ENCODE measurements at places on chromosomes 4 and X.
A peak's percentile ranks its signal among the peaks of the same experiment; 100 is the strongest.

- no peak for DNase-seq
Observed at GRCh38 chr4:154044108-154044531, 255.2 kb upstream of the SFRP2 start.

DNA sequence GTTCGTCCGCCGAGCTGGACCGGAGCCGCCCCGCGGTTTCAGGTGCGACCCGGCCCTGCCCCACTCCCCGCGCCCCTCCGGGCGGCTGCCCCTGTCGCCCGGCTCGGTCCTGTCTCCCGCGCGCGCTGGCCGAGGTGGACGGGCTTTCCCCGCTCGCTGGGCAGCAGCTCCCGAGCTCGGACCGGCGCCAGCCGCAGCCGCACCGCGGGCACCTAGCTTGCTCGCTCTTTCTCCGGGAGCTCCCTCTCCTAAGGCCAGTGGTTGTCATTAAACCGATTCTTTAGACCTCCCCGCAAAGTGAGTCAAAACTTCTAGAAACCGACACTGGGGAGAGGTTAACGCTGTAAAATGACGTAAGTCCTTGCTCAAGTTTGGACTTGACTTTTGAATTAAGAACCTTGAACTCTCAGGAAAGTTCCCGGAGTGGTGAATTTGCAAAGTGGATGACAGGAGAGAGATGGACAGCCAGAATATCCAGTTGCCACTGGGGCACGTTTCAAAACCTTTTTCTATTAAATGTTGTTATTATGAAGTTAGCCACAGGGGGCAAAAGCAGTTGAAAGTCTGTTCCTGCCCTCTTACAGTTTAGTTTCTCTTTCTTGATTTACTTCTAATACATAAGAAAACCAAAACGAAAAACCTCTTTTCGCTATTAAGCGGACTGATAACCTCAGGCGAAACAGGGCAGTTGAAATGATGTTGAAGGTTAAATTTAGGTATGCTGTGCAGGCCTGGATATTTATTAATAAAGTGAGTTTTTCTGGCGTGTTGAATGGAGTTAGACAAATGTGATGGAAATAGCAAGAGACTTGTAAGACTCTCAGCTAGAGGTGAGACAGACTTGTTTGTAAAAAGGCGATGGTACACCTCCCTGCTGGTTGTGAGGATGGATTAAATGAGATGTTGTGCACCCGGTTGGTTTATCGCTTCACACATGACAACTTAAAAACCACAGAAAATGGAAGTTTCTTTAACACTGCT, 847 bp downstream of the PI4K2B start:
- DNase-seq, result peak; percentile 73

DNA sequence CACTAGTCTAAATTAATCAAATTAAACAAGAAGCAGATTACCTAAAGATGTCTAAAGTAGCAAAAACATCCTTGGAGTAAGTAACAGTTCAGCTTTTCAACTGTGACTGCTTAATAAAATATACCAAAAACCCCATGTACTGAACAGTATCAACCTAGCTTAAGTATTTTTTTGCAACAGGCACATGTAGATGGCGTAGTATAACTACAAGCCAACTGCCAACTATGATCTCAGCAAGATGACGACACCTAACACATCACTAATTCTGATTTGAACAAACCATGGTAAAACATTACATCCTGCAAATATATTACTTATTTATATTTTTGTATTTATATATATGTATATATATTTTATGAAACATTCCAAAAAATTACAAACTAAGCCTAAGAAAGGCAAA, 24.5 kb downstream of the DHX15 start:
- no peak for DNase-seq

- no peak for DNase-seq
Observed at GRCh38 chrX:139596068-139596467, 65.5 kb downstream of the F9 start.

Measured in activated CD4-positive, alpha-beta T cell treated with anti-CD3 and anti-CD28 coated beads, Interleukin-2, Interleukin-4, amounts not matched to agents 100 ng/mL and 50 ng/mL, durations not matched to agents 16 hours and 8 hours (primary cell).